Esophagus squamous epithelium (tissue), 5 donors: ENCODE measurements at places on chromosomes 1 and 21. TPM values are rescaled to one million over a fixed set of nuclear protein-coding genes. Genes with fewer than 3 reads are reported as not detected.

Gene CDC20
- total RNA-seq: 16.5 TPM

Gene LRRC7
- total RNA-seq: not detected

Gene KANK4
- not detected for total RNA-seq

Gene SH2D2A
- total RNA-seq: 2.0 TPM

Gene LRRN2
- 0.18 TPM for total RNA-seq

Gene GPR153
- total RNA-seq: 8.2 TPM

Gene GNAT2
- not detected for total RNA-seq

Gene BRDT
- not detected for total RNA-seq

Gene EFNA3
- total RNA-seq: 20.0 TPM

GRCh38 chr1:58905628-58906221 is 121.9 kb upstream of the JUN start:
- H3K4me1 ChIP-seq: peaks cover 37% of the 10 kb centered on the region
- DNase-seq: no peak
- no peaks in the 10 kb centered on the region for H3K36me3 ChIP-seq
- no peak overlapping the region for H3K27ac ChIP-seq
- no peaks in the 10 kb centered on the region for H3K27me3 ChIP-seq

GRCh38 chr1:162772571-162773154 is 17.8 kb upstream of the HSD17B7 start:
- no peaks in the 10 kb centered on the region for H3K4me1 ChIP-seq
- no peaks in the 10 kb centered on the region for H3K27me3 ChIP-seq
- peaks cover 24% of the 10 kb centered on the region for H3K36me3 ChIP-seq
- H3K27ac ChIP-seq: no peak overlapping the region
- H3K4me3 ChIP-seq: no peak overlapping the region

- peaks cover 24% of the 10 kb centered on the region for H3K4me1 ChIP-seq
- no peaks in the 10 kb centered on the region for H3K27me3 ChIP-seq
- no peak overlapping the region for H3K4me3 ChIP-seq
- no peaks in the 10 kb centered on the region for H3K36me3 ChIP-seq
- DNase-seq: no peak
- no peak overlapping the region for H3K27ac ChIP-seq
Measured at GRCh38 chr1:109901524-109902145, 9.0 kb upstream of the CSF1 start.

- no peak overlapping the region for H3K27ac ChIP-seq
- no peaks in the 10 kb centered on the region for H3K4me1 ChIP-seq
- H3K27me3 ChIP-seq: no peaks in the 10 kb centered on the region
- no peak for DNase-seq
- H3K4me3 ChIP-seq: no peak overlapping the region
Measured at GRCh38 chr1:29783508-29784275, 547.4 kb downstream of the PTPRU start.

GRCh38 chr1:162218975-162219374 is 149.5 kb downstream of the NOS1AP start:
- H3K27me3 ChIP-seq: no peaks in the 10 kb centered on the region
- no peaks in the 10 kb centered on the region for H3K4me1 ChIP-seq
- no peak for DNase-seq
- no peaks in the 10 kb centered on the region for H3K36me3 ChIP-seq

- H3K4me1 ChIP-seq: no peaks in the 10 kb centered on the region
- H3K4me3 ChIP-seq: no peak overlapping the region
- no peaks in the 10 kb centered on the region for H3K36me3 ChIP-seq
Measured at GRCh38 chr1:233364695-233365539, 37.4 kb downstream of the MAP3K21 start.

DNA sequence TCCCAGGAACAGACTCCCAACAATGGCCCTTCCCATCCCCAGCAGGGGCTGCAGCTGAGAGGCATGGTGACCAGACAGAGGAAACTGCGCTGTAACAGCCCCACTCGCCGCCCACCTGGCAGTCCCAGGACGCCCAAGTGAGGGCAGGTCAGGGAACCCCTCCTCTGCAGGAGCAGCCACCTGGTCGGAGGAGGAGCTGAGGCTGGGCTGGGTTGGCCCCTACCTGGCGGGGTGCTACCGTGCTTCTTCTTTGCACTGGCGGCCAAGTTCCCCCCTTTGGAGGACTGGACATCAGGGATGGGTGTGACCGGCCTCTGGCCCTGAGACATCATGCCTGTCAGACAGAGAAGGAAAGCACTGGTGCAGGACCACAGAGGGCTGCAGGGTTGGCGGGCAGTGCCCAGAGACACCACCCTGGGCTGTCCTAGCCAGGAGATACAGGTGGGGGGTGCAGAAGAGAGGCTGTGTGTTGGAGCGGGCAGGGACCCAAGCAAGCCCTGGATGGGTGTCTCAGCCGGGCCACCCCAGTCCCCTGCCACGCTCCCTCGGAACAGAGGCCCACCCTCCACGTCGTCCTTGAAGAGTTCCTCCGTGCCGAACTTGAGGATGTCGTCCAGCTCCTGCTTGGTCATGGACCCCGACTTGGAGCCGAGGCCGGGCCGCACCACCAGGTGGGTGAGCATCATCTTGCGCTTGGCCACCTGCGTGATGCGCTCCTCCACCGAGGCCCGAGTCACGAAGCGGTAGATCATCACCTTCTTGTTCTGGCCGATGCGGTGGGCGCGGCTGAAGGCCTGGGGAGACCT is 51.6 kb downstream of the CHD5 start:
- H3K36me3 ChIP-seq: no peaks in the 10 kb centered on the region
- no peak overlapping the region for H3K27ac ChIP-seq
- H3K27me3 ChIP-seq: no peaks in the 10 kb centered on the region
- H3K4me3 ChIP-seq: no peak overlapping the region

GRCh38 chr1:164617377-164618201 is 58.6 kb downstream of the PBX1 start:
- peaks cover 99% of the 10 kb centered on the region for H3K4me1 ChIP-seq
- H3K4me3 ChIP-seq: no peak overlapping the region
- no peak overlapping the region for H3K27ac ChIP-seq
- no peaks in the 10 kb centered on the region for H3K36me3 ChIP-seq
- DNase-seq: no peak
- no peaks in the 10 kb centered on the region for H3K27me3 ChIP-seq

DNA sequence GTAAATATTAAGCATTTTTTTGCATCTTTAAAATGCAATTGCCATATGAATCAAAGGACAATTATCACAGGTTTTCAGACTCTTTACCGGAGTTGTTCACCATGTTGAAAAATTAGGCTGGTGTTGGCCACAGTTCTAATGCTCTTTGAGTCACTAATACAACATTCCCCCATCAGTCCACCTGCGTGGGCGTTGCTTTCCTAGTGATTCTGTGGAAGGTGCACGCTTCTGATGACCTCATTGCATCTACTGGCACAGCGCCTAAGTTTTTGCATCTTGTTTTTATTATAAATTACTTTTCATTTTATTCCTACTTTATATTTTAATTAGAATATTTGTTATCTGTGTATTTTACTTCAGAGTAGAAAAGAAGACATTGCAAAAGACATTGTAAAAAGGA is 4.7 kb upstream of the F5 start:
- H3K27ac ChIP-seq: no peak overlapping the region
- H3K4me3 ChIP-seq: no peak overlapping the region
- no peak for DNase-seq

- H3K4me1 ChIP-seq: peaks cover 84% of the 10 kb centered on the region
- no peaks in the 10 kb centered on the region for H3K36me3 ChIP-seq
- no peak overlapping the region for H3K4me3 ChIP-seq
- no peak for DNase-seq
Measured at GRCh38 chr1:64515427-64515826, 45.5 kb downstream of the CACHD1 start.

DNA sequence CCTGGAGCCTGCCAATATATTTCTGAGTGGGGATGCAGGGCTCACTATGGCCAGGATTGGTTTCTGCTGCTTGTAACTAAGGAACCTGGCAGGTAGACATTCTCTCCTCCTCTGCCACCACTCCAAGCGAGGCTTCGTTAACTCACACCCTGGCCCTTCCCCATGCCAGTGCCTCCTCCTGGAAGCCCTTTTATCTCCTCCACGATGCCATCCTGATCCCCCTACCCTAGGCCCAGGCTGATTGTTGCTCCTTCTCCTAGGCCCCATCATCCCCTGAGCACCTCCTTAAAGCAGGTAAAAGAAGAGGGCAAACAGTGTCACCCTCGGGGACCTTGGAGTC is 118.5 kb downstream of the DMRTB1 start:
- H3K4me3 ChIP-seq: no peak overlapping the region
- no peaks in the 10 kb centered on the region for H3K27me3 ChIP-seq
- H3K27ac ChIP-seq: no peak overlapping the region
- DNase-seq: no peak
- no peaks in the 10 kb centered on the region for H3K36me3 ChIP-seq

DNA sequence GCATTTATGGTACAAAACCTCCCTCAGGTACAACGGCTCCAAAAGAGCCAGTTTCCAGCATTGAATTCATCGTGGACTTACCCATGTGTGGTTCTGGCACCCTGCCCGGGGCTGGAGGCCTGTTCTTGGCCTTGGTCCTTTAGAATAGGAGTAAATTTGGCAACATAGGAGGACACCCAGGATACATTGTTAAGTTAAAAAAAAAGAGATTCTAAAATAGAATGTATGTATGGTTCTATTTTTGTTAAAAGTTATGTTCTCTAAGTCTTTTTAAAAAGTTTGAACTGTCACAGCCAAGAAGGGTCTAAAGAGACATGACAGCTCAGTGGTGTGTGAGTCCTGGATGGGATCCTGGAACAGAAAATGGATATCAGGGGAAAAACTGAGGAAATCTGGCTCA is 25.9 kb downstream of the EPHX1 start:
- H3K27me3 ChIP-seq: no peaks in the 10 kb centered on the region
- H3K4me1 ChIP-seq: peaks cover 22% of the 10 kb centered on the region
- H3K4me3 ChIP-seq: no peak overlapping the region
- H3K27ac ChIP-seq: no peak overlapping the region

DNA sequence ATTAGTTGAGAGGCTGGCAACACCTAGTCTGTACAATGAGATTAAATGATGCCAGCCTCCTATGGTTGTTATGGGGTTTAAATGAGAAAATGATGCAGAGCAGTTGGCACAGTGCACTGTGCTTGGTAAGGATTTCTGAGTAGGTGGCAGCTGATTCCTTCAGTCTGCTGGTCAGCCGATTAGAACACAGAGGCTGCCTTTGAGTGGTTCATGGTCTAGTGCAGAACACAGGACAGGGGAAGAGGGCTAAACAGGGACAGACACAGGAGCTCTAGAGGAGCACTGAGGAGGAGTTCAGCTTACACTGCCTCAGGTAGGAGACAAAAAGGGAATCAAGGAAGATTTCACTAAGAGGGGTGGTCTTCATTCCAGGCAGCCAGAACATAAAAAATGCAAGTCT is 1.4 kb downstream of the TIE1 start:
- peak overlapping the region; percentile 28 for H3K4me3 ChIP-seq
- H3K27ac ChIP-seq: peak overlapping the region; percentile 42
- no peak for DNase-seq
- H3K36me3 ChIP-seq: no peaks in the 10 kb centered on the region
- H3K4me1 ChIP-seq: peaks cover 4% of the 10 kb centered on the region

DNA sequence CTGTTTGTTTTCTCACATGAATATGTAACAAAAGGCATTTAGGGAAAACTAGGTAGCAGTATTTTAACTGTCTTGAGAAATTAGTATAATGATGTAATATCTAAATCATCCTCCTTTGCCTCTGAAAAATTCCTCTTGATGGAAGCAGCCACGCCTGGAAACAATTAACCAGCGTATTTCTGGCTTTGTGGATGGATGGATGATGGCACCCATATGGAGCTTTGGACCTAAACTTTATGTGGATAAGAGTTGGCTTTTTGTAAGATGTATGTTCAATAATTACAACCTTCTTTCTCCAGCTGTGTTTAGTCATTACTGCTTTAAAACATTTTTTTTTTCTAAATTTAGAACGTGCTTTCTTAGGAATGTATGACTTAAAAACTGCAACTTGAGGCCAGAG is 12.7 kb downstream of the CDCA8 start:
- H3K4me3 ChIP-seq: no peak overlapping the region
- H3K36me3 ChIP-seq: peaks cover 90% of the 10 kb centered on the region
- no peak for DNase-seq

- no peaks in the 10 kb centered on the region for H3K27me3 ChIP-seq
- peak overlapping the region; percentile 84 for H3K4me3 ChIP-seq
- peaks cover 6% of the 10 kb centered on the region for H3K4me1 ChIP-seq
- DNase-seq: no peak
- H3K36me3 ChIP-seq: no peaks in the 10 kb centered on the region
- H3K27ac ChIP-seq: peak overlapping the region; percentile 84
Measured at GRCh38 chr1:171841931-171842761, 848 bp downstream of the DNM3 start.
